Activated T-cell treated with anti-CD3 and anti-CD28 coated beads for 24 hours (primary cell): ENCODE measurements at places on chromosomes 1 and 21.

GRCh38 chr1:29406814-29407213 lies 170.5 kb downstream of the PTPRU start:
- DNase-seq, result no peak

GRCh38 chr1:31871703-31872102 lies 55.9 kb upstream of the SPOCD1 start:
- no peak for DNase-seq

GRCh38 chr1:20660847-20661206 lies 342 bp downstream of the DDOST start:
- DNase-seq, result no peak

- no peak for DNase-seq
These were observed 89.2 kb downstream of the ADSS2 start for GRCh38 chr1:244362476-244362875.

DNA sequence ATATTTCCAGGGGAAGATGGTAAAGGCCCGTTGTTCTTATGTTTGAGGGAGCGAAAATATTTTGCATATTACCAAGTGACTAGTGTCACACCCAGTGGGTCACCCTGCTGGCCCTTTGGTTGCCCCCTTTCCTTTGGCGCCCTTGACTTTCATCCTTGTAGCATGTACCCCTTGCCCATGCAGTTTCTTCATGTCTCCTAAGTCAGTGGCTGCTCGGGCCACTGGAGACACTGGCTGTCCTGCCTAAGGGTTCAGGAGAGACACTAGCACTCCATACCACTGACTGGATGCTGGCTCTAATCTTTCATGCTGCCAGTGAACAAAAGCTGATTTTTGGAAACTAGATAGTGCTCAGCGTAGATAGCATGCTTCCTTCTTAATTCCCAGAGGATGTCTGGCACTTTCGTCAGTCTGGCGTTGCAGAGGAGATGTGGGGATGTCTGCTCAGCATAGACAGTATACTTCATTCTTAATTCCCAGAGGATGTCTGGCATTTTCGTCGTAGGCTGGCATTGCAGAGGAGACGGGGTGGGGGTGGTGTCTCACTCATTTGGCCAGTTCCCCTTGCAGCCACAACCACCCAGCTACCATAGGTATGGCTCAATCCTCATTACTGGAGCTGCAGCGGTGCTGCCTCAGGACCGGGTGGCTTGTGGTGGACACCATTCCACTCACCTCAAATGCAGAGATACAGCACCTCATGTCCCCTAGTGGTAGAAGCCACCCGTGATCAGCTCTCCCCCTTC lies 770.9 kb upstream of the TPTE start:
- DNase-seq, result no peak

DNA sequence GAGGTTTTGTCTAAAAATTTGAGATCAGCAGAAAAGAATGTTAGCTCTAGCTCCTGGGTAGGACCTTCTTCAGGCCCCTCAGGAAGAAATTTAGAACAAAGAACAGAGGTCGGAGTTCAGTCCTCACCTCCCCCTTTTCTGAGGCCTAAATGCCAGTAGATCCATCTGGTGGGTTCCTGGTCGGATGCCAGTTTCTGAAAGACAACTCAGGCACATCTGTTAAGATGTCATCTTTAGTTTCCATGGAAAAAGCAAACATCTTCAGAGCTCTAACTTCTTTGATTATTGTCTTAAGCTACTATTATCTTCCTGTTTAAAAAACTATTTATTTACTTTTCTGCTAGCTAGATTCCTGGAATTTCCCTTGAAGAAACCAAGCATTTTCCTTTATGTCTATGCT lies 37.1 kb upstream of the USP25 start:
- no peak for DNase-seq

- DNase-seq, result peak; percentile 28
These were observed 96.0 kb upstream of the DUSP10 start for GRCh38 chr1:221837896-221838295.

- no peak for DNase-seq
These were observed 7.4 kb upstream of the SVBP start for GRCh38 chr1:42824481-42825035.

GRCh38 chr21:31838586-31839355 lies 34.0 kb upstream of the HUNK start:
- DNase-seq, result no peak

DNA sequence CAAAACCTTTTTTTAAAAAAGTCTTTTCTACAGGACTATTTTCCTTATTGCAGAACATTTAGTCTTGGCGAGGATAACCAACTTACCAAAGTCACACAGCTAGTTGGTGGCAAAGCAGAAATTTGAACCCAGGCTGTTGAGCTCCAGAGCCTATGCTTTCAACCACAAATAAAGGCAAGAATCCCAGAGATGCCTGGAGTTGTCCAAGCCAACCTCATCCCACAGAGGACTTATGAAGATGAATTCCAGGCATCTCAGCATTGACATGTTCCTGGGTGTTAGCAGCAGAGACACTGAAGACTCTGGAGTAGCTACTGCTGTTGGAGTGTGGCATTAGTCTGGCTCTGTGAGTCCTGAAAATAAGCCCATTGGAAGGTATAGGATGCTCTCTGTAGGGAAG lies 287.6 kb upstream of the C1orf105 start:
- DNase-seq, result no peak

- no peak for DNase-seq
These were observed 8.8 kb upstream of the IFNLR1 start for GRCh38 chr1:24195874-24196273.

DNA sequence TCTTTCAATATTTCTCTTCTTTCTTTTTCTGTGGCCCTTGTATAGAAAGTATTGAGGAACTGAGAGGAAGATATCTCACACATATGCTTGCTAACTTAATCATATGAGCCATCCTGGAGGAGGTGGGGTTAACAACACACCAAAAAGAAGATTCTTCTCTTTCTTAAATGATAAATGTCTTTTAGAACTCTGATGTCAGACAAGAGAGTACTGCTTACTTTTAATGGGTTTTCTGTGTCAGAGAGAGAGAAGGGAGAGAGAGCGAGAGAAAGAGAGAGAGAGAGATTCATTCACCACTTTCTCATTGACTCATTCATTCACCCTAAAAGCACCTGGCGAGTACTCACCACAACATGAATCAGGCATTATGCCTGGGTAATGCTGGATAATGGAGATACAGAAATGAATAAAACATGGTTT lies 250.3 kb upstream of the SGIP1 start:
- no peak for DNase-seq

- DNase-seq, result no peak
These were observed 436.4 kb downstream of the PLA2G4A start for GRCh38 chr1:187264995-187265602.

GRCh38 chr1:114033961-114034360 lies 54.7 kb downstream of the OLFML3 start:
- no peak for DNase-seq

DNA sequence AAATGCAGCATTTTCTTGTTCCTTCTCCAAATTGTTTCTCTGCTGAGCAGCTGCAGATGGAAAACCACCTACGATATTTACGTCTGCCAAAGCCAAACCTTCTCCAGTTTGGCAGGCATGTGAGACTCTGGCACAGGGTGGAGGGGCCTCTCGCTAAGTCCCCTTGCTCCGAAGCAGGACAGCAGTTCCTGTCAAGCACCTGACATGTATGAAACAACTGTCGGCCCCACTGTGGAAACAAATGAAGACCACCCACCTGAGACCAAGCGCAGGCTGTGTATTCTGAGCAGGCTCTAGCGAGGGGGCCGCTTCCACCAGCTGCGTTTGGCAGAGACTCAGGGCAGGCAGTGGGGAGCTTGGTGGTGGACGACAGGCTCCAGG lies 74.7 kb downstream of the RIPK4 start:
- DNase-seq, result no peak

DNA sequence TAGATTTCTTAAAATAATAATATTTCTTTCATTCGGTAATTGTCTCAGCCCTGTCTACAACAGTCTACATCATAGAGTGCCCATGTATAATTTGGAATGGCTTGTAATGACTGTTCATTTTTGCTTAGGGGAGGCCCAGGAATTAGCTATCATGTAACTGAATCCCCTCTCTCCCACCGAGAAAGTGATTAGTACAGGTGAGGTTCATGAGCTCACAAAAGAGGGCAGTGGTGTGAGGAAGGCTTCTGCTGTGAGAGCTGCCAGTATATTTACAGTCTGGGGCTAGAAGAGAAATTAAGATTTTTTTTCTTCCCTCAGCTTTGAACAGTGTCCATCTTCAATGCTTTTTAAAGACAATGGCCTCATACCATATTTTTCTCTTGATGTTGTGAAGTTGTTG lies 340.7 kb downstream of the ADGRL2 start:
- DNase-seq, result no peak

DNA sequence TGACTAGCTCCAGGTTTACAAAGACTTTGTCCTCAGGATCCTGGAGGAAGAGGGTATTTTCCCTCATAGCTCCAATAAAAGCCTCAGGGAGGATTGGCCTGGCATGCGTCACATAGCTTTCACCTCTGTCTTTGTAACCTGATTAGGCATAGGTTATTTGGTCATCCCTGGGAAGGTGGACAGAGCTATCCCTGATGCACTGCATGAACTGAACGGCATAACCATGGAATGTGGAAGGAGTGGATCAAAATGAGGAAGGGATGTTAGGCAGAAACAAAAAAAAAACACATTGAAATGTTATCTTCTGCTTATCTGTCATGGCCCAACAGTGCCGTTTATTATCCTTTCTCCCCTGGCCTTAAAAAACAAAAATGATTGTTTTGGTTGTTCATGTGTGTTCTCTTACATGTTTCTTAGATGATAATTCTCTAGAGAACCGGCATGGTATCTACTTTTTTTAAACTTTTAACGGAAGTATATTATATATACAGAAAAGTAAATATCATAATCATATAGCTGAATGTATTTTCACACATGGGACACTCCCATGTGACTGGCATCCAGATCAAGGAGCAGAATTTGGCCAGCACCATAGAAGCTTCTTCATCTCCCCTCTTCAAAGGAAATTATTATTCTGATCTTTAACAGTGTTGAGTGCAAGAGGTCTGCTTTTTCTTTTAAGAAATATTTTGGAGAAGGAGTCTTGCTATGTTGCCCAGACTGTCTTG lies 85.3 kb downstream of the RPS6KC1 start:
- no peak for DNase-seq

DNA sequence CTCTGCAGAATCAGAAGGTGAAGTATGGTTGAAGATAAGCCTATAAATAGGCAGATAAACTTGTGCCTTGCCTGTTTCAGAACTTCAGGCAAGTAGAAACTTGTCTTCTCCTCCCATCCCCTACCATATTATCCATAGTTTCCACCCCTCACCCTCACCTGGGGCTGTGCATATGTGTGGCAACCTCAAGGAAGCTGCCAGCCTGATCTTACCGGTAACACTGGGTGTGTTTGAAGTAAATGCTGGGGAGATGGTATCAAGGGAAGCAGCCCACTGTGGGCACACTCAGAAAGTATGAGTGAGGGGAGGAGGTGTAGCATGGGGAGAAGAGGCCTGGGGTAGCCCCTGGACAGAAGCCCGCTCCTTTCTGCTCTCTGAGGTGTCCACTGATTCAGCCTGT lies 14.5 kb downstream of the VANGL2 start:
- DNase-seq, result no peak

- DNase-seq, result no peak
These were observed 598.4 kb downstream of the ADGRL2 start for GRCh38 chr1:82399093-82399492.

GRCh38 chr1:147152772-147153171 lies 19.5 kb downstream of the PRKAB2 start:
- DNase-seq, result no peak

DNA sequence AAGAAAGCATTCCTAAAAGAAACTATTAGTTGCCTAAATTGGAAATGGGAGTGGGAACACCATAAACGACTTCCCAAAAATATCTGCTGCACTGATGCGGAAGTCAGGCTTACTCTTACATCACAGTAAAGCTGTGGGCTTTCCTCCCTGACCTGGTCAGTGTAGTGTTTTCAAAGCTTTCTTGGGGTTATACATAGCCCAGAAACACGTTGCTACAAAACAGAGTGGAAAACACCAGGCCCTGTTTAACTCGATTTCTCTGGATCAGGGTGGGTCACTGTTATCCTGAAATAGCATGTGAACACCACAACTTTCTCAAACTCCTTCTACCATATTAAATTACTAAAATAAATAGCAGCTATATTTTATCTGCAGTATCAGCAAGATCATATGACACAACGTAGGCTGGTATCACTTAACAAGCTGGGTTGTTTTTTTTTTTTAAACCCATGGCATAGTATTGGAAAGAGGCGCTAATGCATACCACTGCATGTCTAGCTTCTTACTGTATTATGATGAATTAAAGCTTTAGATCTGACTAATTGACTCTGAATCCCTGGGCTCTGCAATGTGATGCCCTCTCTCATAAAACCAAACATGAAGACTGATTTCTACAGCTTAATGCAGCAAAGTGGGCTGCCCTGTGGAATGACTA lies 184.6 kb downstream of the TGFB2 start:
- no peak for DNase-seq

DNA sequence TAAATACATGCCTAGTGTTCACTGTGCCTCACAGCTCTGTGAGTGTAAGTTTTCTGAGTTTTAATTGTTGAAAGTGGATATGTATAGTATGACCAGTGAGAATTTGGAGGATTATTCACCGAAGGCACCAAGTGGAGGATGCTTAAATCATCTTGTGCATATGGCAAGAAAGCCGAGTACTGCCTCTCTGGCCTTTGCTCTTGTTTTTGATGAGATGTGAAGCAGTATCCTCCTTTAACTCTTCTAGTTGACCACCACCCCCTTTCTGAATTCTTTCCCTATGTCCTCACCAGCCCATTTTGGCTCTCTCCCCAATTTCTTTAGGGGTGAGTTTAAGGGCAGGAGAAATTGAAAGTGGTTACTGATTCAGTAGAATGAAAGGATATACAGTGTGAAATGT lies 130.4 kb downstream of the SYT2 start:
- DNase-seq, result no peak

- no peak for DNase-seq
These were observed 116.3 kb upstream of the ERG start for GRCh38 chr21:38614558-38614957.

- DNase-seq, result peak; percentile 27
These were observed 708 bp upstream of the ZNF362 start for GRCh38 chr1:33255347-33256220.

DNA sequence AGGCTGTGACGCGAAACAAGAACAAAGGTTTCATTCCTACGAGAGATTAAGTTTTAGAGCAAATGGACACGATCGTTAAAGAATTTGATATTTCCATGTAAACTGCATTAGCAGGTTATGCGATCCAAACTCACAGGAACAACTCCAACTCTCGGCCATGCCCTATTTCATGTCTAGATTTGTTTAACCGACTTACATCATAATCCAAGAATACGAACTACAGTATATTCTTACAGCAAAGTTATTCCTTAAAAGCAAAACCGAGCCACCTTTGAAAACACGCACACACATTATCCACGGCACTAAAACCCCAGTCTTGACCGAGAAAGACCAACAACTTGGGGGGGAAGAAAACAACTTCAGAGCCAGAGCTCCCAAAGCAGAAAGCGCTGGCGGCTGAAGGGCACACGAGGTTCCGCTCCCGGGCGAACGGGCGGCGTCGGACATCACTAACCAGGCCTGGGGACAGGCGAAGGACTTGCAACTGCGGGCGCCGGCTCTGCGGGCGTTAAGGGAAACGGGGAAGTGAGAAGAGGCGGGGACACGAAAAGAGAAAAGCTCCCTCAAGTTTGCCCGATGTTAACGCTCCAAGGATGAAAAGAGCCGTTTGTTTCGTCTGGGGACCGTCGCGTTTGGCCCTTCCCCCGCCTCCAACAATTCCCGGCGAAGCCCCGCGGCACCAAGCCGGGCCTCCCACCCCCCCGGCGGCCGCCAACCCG lies 690 bp downstream of the B3GALNT2 start:
- DNase-seq, result no peak
